ENCODE measurements at places on chromosomes 5 and 9.

GRCh38 chr9:2292733-2293132 is 277.6 kb downstream of the SMARCA2 start:
- DNase-seq, result no peak

DNA sequence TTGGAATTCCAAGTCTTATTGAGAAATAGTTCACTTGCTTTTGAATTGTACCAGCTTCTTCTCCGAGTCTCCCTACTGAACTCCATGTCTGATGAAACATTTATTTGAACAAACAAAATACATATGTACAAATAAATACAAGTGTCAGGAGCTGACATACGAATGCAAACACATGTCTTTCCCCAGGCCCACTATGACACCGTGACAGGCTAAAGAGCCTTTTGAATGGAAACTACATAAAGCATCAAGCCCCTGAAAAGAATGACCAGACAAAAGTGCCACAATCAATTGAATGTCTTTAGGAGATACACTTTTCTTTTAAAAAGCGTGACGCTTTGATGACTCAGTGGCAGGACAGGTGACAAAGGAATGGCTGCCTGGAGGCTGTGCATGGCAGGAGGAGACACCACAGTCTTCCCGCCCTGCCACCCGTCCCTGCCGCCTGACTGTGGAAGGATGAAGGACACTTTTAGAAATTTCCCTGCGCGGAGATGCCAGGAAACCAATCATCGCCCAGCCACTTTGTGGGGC is 112.4 kb upstream of the BNC2 start:
- no peak for DNase-seq

- no peak for DNase-seq
Measured at GRCh38 chr9:89711866-89712265, 107.1 kb downstream of the GADD45G start.

GRCh38 chr9:96072930-96073329 is 197.4 kb downstream of the ERCC6L2 start:
- no peak for DNase-seq

DNA sequence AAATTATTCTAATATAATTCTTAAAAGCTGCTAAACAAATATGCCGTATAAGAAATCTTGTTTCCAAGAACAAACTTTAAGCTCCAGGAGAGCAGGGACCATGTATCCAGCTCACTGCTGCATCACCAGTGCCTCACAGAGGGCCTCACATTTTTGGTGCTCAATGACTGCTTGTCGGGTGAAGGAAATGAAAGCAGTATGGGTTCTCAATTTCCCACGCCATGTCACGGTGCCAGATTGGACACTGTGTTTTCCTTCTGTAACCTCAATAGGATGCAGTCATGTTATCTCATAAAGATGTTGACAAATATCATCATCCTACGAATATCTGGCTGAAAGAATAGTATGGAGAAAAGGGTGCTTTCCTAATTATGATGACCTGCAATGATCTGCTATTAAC is 64.7 kb downstream of the POU5F2 start:
- DNase-seq, result no peak

DNA sequence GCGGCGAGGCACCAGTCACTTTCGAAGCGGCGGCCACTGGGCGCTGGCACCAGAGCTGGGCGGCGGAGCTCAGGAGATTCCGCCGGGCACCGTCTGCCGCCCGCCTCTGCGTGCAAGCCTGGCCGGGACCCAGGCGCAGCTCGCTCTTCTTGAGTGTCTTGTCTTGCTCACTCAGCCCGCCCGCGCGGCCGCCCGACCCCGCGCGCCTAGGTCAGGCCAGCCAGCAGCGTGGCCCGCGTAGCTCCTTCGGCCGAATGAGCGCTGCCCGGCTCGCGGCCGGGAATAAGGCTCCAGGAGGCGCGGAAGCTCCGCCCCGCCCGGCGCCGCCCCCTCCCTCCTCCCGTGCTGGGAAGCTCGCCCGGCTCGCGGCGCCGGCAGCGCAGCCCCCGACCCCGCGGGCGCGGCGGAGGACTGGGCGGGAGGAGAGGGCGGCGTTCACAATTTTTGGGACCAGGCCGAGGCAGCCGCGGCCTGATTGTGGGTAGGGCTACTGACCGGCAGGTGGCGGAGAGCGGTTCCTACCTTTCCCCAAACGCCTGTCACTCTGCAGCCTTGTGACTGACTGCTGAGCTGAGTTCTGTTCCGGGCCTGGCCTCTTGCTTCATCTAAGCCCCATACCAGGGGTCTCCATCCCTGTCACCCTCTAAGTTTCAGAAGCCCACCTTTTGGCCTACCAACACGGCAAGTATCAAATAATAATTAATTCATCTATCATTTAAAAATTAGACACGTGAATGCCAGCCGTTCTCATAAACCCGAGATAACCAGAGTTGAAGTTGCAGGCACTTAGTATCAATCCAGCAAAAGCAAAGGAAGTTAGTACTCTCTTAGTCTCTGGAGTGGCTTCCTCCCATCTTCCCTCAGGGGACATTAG is at the start of gene HBEGF:
Gene HBEGF, minus strand, starts transcription at position 256 of the 874 bp plus-strand sequence. CDS start 275 bp downstream, outside the sequence.
- DNase-seq, result no peak

DNA sequence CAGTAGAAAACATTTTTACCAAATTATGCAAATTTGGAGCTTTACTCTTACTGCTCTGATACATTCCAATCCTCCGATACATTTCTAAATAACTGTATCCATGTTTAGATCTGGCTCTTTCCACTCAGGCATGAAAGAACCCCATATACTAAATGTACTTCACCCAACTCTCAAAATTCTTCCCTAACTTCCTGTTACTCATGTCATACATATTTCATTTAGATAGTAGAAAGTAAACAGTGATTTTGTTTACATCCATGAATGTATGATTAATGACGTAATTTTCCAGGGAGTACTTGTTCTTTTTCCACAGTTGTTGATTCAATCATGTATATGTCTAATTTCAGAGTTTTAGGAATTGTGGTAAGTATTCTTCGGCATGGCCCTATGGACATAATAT is 1426.5 kb upstream of the C9orf72 start:
- no peak for DNase-seq

- no peak for DNase-seq
Measured at GRCh38 chr5:174935854-174936474, 211.6 kb downstream of the MSX2 start.

GRCh38 chr9:3887786-3888496 is 362.1 kb upstream of the RFX3 start:
- no peak for DNase-seq

DNA sequence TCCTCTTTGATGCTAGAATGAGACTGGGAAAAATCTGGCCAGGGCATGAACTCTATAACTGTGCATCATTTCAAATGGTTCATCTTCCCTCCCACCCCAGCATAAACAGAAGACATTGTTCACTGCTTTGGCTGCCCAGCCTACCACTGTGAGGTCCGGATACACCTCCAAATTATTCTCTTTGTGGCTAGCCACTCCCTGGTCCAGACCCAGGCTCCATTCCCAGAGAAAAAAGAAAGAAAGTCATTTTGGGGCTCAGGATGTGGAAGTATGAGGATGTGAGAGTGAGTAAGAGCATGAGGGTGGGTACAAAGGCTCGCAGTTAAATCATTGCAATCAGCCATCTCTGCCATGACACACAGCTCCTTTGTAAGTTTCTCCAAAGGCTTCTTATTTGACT is 559.2 kb downstream of the PSAT1 start:
- DNase-seq, result no peak

All from esophagus squamous epithelium (tissue), 5 donors.